Activated CD4-positive, alpha-beta memory T cell treated with anti-CD3 and anti-CD28 coated beads, Interleukin-2, amount 10 ng/mL, durations not matched to agents 7 days and 5 days (primary cell): ENCODE measurements at places on chromosomes 16 and 17.
A peak's percentile ranks its signal among the peaks of the same experiment; 100 is the strongest.

- peak; percentile 39 for DNase-seq
- H3K27me3 ChIP-seq: peaks cover 11% of the 10 kb centered on the region
- H3K4me1 ChIP-seq: peaks cover 44% of the 10 kb centered on the region
- peak overlapping the region; percentile 91 for H3K27ac ChIP-seq
- H3K4me3 ChIP-seq: peak overlapping the region; percentile 41
Observed at GRCh38 chr17:16989230-16989952, 17.5 kb upstream of the TNFRSF13B start.

DNA sequence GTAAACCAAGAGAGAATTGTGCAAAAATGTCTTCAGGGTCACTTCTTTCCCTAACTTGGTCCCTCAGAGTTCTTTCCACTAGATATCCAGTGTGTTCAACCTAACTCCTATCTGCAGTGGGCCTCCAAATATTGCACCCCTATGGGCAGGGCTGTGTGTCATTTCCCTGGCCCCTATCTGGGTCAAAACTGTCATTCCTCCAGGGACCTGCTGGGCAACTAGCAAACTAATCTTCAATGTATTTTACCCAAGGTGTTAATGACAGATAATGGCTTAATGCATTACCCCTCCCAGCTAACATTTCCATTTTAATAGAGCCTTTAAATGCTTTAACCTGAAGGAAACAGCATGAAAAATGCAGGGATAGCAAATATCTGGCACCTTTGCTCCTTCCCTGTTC, 25.8 kb upstream of the SKAP1 start:
- no peak overlapping the region for H3K4me3 ChIP-seq
- H3K4me1 ChIP-seq: peaks cover 84% of the 10 kb centered on the region
- H3K27me3 ChIP-seq: no peaks in the 10 kb centered on the region
- no peak for DNase-seq
- peaks cover 14% of the 10 kb centered on the region for H3K36me3 ChIP-seq

DNA sequence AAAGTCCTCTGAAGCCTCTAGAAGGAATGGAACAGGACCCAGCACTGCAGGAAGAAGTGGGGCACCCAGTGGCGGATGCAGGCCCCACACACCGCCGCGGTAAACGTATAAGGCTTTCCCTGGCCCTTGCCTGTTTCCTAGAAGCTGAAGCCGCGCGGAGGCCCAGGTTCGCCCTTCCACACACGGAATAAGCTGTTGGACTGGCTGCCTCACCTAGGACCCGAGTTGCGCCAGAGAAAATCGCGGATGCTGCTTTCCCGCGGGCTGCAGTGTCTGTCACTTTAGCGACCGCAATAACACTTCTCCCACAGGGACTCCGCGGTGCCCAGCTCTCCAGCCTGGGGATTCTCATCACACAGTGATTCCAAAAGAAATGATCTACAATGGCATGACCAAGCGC, 1736.9 kb downstream of the TP53TG3F start:
- H3K4me1 ChIP-seq: no peaks in the 10 kb centered on the region
- no peak overlapping the region for H3K27ac ChIP-seq
- no peak overlapping the region for H3K4me3 ChIP-seq
- DNase-seq: no peak
- H3K36me3 ChIP-seq: no peaks in the 10 kb centered on the region

DNA sequence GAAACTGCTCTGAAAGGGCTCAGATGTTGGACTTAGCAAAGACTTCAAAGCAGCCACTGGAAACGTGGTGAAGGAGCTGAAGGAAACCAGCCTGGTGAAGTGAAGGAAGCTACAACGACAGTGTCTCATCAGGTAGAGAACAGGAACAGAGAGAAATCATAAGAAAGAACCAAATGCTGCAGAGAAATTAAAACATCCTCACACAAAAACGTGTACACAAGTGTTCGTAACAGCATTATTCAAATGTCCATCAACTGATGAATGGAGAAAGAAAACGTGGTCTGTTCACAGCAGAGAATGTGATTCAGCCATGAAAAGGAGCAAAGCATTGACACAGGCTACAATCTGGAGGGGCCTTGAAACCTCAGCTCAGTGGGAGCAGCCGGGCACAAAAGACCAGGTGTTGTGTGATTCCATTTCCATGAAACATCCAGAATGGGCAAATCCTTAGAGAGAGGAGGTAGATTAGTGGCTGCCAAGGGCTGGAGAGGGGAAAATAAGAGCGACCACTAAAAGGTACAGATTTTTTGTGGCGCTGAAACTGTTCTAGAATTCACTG, 26.9 kb downstream of the IFT140 start:
- H3K27me3 ChIP-seq: no peaks in the 10 kb centered on the region
- no peak overlapping the region for H3K4me3 ChIP-seq
- H3K4me1 ChIP-seq: no peaks in the 10 kb centered on the region
- H3K36me3 ChIP-seq: no peaks in the 10 kb centered on the region

DNA sequence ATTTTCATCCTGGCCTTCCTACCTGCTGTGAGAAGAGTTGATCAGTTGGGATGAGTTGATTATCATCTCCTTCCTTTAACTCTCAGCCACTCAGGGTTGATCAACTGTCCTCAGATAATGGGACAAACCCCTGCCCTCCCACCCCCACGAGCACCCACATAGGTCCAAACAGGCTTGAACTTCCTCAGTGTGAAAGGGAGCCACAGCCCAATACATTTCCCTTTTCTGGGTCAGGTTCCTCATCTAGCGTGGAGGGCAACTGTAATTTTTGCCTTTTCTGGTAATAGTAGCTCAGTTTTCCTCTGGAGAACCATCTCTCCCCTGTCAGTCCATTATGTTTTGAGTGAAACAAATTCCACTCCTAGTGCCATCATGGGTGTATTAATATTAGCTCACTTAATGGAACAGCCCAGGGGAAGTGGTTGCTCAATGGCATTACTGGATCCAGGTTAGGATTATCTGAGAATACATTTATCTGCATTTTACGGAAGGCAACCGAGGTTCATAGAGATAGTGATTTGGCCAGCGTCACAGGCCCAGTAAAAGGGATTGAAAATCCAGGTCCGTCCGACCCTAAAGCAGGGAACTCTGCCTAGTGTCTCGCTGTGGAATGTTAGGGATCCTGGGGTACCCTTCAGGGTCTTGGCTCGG, 476 bp upstream of the LPCAT2 start:
- H3K4me1 ChIP-seq: peaks cover 11% of the 10 kb centered on the region
- peaks cover 37% of the 10 kb centered on the region for H3K27me3 ChIP-seq
- DNase-seq: no peak

DNA sequence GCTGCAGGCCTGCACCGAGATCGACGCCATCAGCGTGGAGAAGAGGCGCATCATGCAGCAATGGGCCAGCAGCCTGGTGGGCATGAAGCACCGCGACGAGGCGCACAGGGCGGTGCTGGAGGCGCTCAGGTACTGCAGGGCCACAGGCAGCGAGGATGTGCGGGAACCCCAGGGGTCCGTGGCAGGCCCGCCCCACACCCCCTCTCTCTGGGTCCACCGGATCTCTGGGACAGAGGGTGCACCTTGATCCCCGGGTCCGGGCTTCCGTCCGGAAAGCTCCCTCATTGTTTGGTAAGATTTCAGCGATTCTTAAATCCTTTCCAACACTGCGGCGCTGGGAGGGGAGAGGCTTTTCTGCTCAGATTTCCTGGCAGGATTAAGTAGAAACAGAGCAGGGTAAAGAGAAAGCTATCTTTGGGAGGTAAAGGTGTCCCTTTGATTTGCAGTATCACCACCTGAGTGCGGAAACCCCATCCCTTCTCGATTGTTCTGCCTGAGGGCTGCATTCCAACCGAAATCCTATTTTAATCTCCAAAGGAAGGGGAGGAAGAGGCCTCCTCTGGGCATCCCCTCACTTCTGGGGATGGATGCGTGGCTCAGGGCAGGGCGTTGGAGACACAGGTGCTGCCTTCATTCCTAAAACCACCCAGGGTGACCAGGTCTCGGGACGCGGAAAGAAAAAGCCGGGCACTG, 29.2 kb downstream of the CCDC40 start:
- no peaks in the 10 kb centered on the region for H3K27me3 ChIP-seq
- H3K27ac ChIP-seq: no peak overlapping the region
- no peaks in the 10 kb centered on the region for H3K4me1 ChIP-seq
- DNase-seq: no peak

DNA sequence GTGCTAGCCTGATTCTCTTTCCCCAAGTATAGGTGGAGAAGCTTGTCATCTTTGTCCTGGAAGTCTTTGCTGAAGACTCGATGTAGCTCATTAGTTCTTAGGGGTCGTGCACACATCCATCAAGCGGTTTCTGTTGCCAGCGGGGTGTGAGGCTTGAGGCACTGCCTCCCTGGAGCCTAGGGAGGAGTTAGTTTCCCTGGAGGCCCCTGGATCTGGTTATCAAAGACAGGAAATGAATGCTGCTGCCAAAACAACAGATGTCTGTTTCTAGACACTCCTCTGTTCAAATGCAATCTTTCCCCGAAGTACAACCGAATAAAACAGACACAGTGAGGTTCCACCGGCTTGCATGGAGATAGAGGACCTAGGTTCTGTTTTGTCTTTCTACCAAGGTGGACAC, 17.5 kb downstream of the HS3ST4 start:
- no peaks in the 10 kb centered on the region for H3K27me3 ChIP-seq
- H3K4me1 ChIP-seq: no peaks in the 10 kb centered on the region
- no peak overlapping the region for H3K27ac ChIP-seq
- no peak for DNase-seq

DNA sequence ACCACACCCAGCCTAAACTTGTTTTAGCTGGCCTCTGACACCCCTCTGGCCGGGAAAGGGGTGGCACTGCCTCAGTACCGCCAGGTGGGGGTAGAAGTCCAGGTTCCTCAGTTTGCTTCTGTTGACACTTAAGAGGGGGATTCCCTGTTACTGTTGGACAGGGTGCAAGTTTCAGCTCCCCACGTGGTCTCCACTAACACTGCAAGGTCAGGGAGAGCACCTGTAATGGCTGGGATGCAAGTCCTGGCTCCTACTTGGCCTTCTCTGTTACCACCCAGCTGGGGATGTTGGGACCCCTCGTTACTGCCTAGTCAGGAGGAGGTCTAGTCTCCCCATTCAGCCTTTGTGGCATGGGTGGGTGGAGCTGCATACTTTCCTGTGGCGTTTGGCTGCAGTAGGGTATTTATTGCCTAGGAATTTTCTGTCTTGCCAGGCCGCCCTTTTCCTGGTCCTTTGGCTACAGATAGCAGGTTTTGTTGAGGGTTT, 10.6 kb upstream of the MFAP4 start:
- no peak for DNase-seq
- peaks cover 25% of the 10 kb centered on the region for H3K27me3 ChIP-seq
- no peaks in the 10 kb centered on the region for H3K4me1 ChIP-seq
- H3K36me3 ChIP-seq: no peaks in the 10 kb centered on the region
- no peak overlapping the region for H3K4me3 ChIP-seq
- H3K27ac ChIP-seq: no peak overlapping the region

GRCh38 chr16:74997042-74997491, 1.8 kb upstream of the ZNRF1 start:
- H3K36me3 ChIP-seq: peaks cover 4% of the 10 kb centered on the region
- H3K27me3 ChIP-seq: peaks cover 22% of the 10 kb centered on the region
- H3K4me1 ChIP-seq: peaks cover 26% of the 10 kb centered on the region
- no peak overlapping the region for H3K4me3 ChIP-seq
- H3K27ac ChIP-seq: no peak overlapping the region

DNA sequence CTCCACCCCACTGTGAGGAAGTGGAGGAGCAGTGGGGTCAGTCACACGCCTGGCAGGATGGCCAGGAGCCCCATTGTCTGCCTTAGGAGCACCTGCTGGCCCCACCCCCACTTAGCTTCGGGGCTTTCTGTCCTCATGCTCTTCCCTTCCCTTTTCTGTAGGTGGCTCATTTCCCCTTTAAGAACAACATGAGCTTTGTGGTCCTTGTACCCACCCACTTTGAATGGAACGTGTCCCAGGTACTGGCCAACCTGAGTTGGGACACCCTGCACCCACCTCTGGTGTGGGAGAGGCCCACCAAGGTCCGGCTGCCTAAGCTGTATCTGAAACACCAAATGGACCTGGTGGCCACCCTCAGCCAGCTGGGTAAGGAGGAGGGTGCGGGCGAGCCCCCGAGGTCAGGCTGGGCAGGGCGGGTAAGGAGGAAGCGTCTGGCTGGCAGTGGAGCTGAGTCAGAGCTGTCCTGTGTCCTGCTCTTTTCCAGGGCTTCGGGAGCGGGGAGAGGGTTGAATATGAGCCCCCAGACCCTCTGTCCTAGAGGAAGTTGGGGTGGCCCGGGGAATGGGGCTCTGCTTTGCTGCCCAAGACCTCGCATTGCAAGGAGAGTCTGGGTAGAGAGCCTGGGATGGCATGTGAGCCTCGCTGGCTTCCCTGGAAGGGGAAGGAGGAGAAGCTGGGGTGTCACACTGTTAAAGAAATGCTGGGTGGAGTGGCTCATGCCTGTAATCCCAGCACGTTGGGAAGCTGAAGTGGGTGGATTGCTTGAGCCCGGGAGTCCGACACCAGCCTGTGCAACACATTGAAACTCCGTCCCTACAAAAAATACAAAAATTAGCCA, 9.2 kb upstream of the SERPINF1 start:
- H3K4me1 ChIP-seq: no peaks in the 10 kb centered on the region
- H3K4me3 ChIP-seq: no peak overlapping the region
- H3K27me3 ChIP-seq: peaks cover 3% of the 10 kb centered on the region
- no peak for DNase-seq

GRCh38 chr17:50685334-50685665, 22.4 kb downstream of the ANKRD40 start:
- H3K36me3 ChIP-seq: no peaks in the 10 kb centered on the region
- H3K27me3 ChIP-seq: peaks cover 21% of the 10 kb centered on the region
- DNase-seq: no peak
- H3K4me1 ChIP-seq: peaks cover 10% of the 10 kb centered on the region
- H3K27ac ChIP-seq: no peak overlapping the region
- H3K4me3 ChIP-seq: no peak overlapping the region

DNA sequence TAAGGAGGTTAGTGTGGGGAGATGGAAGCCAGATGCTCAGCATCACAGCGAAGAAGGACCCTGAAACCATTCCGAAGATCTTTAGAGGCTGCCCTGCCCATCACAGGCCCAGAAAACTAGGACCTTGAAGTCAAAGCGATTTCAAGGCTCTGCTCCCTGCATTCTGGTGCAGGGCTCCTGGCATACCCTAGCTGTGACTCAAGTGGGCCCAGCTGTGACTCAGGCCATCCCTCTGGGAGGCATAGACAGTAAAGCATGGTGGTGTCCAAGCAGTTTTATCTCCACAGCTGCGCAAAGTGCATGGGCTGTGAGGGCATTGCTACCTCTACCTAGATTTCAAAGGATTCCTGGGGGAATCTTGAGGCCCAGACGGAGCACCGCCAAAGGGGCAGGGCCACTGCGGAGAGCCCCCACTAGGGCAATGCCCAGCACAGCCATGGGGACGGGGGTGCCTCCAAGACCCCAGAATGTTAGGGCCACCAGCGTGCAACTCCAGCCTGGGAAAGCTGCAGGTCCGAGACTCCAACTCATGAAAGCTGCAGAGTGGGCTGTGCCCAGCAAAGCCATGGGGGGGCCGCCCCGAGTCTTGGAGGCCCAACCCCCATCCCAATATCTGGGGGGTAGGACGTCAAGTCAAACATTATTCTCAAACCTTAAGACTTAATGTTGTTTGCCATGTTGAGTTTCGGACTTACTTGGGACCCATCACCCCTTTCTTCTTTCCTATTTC, 11.7 kb upstream of the ZNF594 start:
- H3K4me1 ChIP-seq: peaks cover 5% of the 10 kb centered on the region
- no peaks in the 10 kb centered on the region for H3K27me3 ChIP-seq
- no peak overlapping the region for H3K4me3 ChIP-seq
- no peak for DNase-seq
- H3K36me3 ChIP-seq: peaks cover 5% of the 10 kb centered on the region
- no peak overlapping the region for H3K27ac ChIP-seq
